Upper lobe of right lung (tissue), 1 donor: ENCODE measurements at places on chromosomes 12 and 14.

- DNase-seq = no peak
These were observed 29.7 kb upstream of the CEBPE start for GRCh38 chr14:23148591-23149249.

DNA sequence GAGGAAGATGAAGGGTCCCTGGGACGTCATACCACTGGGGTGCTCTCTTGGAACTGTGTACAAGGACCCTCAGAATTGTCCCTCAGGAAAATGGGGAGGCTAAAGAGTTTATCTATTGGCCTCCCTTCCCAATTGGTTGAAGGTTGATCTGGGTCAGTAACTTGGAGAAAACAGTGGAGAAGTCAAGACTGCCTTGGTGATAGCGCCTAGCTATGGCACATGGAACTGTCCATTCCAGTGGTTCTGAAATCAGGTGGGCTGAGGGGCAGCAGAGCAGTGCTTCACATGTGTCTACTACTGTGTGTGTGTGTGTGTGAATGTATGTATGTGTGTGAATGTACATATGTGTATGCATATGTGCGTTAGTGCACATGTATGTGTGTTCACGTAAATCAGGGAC, 316.1 kb downstream of the AACS start:
- no peak for DNase-seq

- no peak for DNase-seq
These were observed 44.8 kb downstream of the SLC17A8 start for GRCh38 chr12:100401660-100402059.

- DNase-seq = no peak
These were observed 43.3 kb upstream of the ISM2 start for GRCh38 chr14:77541905-77542304.

DNA sequence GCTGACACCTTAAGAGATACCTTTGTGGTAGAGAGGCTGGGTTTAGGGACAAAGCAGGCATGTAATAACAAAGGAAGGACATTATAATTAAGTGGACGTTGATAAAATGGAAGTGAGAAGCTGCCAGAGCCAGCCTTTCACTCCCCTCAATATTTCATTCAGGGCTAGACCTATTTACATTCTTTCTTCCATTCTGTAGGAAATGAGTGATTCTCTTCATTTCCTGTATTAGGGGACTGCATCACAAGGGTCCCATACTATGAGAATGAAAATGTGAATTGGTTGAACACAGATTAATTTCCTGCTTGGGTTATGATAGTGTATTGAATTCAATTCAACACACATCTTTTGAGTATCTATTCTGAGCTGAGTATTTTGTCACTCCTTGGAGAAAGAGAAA, 143.0 kb downstream of the OTOGL start:
- DNase-seq = no peak

DNA sequence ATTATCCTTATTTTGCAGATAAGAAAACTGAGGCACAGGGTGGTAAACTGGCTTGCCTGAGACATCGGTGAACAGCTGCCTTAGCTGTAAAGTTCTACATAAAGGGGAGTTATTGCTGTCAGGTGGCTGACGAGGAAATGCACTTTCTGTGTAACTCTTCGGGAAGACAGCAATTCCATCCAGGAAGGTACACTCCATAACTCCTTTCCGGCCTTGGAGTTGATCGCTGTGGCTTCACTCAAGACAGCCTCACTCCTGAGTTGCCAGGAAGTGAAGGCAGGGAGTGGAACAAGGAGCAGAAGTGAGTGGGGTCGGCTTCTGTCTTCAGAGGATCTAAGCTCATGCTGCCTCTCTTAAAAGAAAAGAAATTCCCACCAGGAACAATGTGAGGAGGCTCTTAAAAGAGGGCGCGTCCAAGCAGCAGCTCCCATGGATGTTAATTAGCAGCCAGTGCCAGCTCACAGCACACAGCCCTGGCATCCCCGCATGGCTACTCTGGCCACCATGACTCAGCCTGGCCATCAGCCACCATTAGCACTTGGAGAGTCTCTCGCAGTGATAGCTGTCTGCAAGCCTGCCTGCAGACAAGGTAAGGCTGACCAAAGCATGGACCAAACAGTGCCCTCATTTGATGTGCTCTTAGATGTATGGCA, 60.3 kb downstream of the NUAK1 start:
- no peak for DNase-seq

DNA sequence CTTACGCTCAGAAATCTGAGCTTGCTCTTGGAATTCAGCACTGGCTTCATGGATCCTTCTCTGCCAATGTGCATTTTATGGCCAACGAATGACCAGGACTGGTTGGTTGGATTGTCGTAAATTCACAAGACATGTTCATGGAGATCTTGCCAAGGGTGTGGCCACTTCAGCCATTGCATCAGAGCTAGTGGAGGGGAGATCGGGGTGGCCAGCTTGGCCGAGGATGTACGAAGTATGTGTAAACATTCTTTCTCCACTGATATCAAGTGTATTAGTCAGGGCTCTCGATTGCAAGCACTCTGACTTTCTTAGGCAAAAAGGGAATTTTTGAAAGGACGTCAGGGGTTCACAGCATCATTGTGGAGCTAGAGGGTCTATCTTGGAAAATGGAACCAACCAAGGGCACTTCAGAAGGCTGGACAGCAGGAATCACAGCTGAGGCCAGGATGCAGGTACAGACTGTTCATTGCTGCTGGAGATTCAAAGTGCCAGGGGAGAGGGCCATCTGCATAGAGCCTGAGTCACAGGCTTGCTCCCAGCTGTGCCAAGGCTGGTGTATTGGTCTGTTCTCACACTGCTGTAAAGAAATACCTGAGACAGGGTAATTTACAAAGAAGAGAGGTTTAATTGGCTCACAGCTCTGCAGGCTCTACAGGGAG, 32.9 kb upstream of the ADGRD1 start:
- DNase-seq = peak; percentile 89

DNA sequence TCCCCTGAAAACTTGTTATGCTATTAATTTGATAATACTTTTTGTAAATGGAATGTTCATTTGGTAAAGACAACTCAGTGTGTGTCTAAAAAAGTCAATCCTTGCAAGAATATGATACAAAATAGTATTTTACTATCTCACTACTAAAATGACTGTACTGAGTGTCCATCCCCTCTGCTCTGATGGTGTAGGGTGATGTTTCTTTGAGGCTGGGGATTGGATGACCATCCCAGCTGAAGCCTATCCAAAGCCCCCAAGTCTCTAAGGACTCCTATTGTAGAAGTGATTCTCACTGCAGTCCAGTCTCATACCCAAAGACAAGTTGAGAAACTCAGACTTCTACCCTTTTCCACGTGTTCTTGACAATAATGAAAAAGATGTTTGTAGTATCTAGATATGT, 1128.4 kb downstream of the BCL11B start:
- DNase-seq = no peak

DNA sequence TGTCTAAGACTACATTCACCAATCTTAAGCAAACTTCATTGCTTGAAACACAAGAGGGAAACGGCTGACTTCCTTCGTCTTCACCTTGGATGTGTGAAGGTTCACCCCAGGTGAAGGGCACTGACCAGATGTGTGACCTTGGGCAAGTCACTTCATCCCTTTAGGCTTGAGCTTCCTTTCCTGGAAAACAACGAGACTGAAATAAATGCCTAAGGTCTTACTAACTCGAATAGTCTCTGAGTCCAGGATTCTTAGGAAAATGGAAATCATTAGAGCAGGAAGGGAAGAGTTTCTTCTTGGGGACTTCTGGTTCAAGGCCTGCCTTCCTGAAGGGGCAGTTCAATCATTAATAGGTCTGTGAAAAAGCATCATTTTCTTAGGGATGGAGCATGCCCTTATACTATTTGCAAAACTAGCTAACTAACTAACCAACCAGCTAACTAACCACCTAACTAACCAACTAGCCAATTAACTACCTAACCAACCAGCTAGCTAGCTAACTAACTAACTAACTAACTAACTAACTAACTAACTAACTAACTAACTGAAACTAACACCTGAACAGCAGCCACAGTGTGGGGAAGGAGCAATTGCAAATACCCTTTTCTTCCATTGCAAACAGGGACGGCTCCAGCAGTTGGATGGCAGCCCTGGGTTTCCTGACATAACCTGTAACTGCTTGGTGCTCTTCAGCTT, 31.5 kb upstream of the EMP1 start:
- no peak for DNase-seq

- DNase-seq = peak; percentile 73
These were observed 1.1 kb downstream of the GPHN start for GRCh38 chr14:66508846-66509621.

GRCh38 chr12:108995370-108995992, 25.4 kb downstream of the SVOP start:
- DNase-seq = no peak

- no peak for DNase-seq
These were observed 845 bp upstream of the AHNAK2 start for GRCh38 chr14:104978746-104979691.

DNA sequence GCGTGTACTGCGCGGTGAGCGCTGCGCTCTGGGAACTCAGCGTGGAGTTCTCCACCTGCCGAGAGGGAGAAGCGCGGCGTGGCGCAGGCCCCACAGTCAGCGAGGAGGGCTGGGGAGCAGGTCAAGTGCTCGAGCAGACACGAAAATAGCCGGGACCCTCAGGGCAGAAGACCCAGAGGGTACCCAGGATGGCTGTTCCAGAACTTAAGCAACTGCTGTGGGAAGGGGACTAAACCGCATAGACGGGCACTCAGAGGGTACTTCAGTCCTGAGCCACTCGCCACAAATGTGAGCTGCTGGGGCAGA, 59.4 kb upstream of the GPR68 start:
- DNase-seq = no peak

- no peak for DNase-seq
These were observed 3.4 kb upstream of the GLRX5 start for GRCh38 chr14:95531473-95531872.

DNA sequence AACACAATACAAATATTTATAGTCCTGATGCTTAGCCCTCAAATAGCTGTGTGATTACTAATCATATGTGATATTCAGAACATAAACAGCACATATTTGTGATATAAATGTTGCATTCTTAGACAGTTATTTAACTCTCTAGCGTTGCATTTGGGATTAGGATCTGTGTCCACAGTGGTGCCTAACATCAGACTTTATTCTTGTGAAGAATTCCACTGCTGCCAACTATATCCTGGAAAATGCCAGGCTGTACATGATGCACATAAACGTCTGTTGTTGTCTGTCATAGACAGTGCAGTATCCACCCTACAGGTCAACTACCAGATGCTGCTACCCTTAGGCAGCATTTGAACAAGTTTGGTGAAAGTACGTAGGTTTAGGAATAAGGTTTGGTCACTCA, 39.0 kb downstream of the SLC38A4 start:
- no peak for DNase-seq

- no peak for DNase-seq
These were observed 457.4 kb downstream of the TRHDE start for GRCh38 chr12:72729451-72730010.

DNA sequence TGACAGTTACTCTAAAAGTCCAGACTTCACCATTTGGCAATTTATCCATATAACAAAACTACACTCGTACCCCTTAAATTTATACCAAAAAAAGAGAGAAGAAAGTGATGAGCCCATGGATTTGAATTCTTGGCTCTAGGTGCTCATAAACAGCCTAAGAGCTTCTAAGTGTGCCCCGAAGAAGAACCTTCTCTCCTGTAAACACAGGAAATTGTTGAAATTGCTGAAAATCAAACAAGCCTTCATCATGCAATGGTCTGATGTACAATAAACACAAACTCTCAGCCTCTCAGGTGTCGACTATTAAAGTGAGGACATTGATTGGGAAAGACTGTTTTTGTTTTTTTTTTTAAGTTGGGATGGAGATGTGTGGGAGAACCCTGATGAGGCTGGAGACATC, 21.8 kb downstream of the PDE6H start:
- DNase-seq = no peak

- peak; percentile 52 for DNase-seq
These were observed 29.8 kb downstream of the DIO3 start for GRCh38 chr14:101591121-101591520.

- DNase-seq = no peak
These were observed 10.3 kb upstream of the SLCO1B3 start for GRCh38 chr12:20800160-20800559.

DNA sequence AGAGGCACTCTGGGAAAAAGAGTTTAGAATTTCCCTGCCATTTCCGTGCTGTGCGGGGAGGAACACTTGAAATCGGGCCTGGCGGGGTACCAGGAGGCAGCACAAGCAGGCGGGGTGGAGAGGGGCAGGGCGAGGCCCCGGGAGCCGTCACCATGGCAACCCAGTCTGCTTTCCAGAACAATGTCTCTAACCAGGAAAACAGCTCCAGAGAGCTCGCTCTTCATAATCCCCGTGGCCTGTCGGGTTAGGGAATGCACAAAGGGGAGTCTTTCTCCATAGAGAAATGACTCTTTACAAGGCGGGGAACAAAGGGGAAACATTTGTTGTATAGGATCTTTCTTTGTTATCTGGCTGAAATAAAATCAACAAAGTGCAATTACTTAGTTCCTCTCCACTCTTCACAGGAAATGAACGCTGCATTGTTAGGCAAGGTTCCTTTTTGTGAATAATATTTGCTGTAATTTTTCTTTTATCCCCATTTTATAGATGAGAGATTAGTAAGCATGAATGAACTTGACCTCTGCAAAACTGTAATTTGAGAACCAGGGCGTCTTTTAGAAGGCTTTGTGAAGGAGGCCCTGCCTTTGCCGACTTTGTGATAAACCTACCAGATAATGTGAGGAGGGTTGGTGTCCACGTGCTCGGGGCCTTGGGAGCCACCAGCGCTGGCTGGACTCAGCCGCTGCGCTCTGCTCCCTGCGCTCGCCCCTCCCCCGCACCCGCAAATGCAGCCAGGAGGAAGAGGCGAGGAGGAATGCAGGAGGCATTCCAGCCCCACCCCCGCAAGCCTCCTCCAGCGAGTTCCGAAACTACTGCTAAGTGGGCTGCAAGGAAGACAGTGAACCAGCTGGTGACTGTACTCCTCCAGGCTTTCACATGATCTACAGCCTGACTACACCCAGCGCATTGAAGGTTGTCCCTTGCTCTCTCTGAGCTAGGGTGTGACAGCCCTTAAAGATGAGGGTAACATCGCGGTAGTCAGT, 105.2 kb upstream of the ATF7IP start:
- DNase-seq = peak; percentile 95

DNA sequence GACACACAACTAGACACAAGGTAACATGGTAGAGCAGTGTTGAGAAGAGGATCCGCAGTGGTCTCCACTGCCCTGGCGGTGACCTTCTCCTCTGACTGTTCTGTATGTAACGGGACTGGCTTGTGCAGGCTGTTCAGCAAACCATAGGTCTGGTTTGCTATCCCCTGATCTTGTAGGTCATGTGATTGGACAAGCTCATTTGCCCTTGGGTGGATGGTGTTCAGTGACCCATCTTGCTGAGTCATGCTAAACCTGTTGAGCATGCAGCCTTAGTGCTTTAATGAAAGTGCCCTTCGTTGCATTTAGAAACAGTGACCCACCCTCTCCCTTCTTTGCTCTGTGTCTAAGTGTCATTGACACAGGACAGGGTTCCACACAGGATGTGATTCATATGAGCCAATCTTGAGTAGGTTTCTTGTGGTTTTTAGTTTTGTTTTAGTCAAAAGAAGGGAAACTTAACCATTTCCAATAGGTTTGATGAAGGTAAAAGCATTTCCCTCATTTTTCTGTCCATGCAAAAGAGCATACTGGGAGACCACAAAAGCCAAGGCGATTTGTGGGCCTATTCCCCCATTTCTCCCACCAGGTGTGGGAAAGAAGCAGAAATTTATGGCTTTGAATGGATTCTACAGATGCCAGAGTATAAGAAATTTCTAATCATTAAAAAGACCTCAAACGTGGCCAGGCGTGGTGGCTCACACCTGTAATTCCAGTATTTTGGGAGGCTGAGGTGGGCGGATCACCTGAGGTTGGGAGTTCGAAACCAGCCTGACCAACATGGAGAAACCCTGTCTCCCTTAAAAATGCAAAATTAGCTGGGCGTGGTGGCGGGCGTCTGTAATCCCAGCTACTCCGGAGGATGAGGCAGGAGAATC, 32.6 kb upstream of the HIF1A start:
- no peak for DNase-seq

- no peak for DNase-seq
These were observed 44.0 kb downstream of the TTLL5 start for GRCh38 chr14:75705014-75705413.
